GM06990 (cell line): ENCODE measurements at places on chromosomes 16 and 17.

DNA sequence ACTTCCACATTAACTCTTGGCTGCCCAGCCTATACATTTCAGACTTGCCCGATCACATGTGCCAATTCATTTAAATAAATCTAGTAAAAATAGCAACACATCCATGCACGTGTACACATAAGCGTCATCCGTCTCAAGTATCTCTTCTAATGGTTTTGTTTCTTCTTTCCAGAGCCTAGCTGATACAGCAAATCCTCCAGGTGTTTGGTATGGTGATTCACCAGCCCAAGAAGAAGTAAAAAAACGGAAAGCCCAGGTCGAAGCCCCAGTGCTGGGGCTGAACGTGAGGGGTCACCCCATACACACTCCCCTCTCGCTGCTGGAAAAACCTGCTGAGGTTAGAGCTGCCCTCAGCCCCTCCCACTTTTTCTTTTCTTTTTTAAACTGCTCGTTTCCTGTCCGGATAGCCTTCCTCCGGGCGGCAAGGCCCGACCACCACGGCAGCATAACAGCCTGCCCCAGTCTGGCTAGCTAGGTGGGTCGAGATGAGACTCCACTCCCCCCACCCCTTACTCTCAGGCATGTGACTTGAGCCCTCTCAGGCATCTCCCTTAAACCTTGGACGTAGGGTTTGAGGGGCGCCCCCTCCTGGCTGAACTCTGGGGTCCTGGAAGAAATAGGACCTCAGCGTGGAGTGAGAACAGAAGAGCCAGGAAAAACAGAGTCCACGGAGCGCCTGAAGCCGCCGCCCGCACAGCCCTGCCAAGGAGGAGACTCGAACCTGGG is 13.9 kb upstream of the OR1F1 start:
- peak; percentile 71 for DNase-seq

DNA sequence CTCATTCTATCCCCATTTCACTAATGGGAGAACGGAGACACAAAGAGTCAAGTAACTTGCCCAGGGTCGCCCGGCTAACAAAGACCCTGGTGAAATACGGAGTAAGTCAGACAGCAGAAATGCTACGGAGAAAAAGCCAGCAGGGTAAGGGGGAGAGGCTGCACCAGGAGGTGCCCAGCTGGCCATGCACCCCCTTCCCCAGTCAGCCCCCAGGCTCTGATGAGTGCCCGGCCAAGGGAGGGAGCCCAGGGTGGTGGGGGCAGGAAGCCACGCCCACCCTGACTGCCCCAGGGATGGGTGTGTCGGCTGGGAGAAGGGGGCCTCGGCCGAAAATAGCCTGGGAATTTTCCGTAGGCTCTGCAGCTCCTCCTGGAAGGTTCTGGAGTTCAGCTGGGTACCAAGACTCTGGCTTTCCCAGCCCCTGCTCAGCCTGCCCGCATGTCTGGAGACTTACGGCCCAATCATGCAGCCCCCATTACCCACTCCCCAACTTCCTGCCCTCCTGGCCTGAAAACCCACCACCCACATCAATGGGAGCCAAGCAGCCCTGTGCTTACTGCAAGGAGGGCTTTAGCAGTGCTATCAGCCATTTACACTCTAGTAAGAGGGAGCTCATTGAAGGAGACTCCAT is 4.2 kb downstream of the CARHSP1 start:
- no peak for DNase-seq

DNA sequence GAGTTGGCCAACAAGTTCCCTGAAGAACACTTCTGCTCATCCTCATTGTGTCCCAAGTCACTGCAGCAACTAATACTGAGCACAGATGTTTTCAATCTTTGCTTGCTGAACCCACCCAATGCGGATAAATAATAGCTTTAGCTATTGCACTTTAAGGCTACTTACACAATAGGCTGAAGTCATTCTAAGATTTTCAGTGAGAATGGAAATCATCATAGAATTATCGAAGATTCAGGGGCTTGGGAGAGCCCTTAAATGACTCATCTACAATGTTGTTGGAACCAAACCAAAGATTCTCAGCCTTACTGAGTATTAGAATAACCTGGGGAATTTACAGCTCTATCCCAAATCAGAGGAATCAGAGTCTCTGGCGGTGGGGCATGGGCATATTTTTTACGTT is 51.2 kb downstream of the SYCE1L start:
- DNase-seq: no peak

DNA sequence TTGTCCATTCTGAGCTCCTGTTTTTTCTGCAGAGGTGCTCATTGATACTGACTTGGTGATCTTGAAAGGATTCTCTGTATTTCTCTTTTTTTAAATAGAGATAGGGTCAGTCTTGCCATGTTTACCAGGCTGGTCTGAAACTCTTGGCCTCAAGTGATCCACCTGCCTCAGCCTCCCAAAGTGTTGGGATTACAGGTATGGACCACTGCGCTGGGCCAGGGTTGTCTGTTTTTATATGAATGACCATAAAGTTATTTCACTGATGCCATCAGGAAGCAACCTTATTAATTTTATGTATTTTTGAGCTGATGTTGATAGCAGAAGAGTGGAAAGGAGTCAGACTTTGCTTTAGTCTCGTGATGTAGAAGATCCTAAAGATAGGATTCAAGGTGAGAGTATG is 35.7 kb upstream of the METTL9 start:
- no peak for DNase-seq

GRCh38 chr17:16150251-16150856 is 65.0 kb downstream of the NCOR1 start:
- no peak for DNase-seq

GRCh38 chr16:70429888-70430666 is 8.8 kb downstream of the ST3GAL2 start:
- DNase-seq: peak; percentile 77

- DNase-seq: no peak
Measured at GRCh38 chr16:2799859-2800226, 1.6 kb downstream of the PRSS41 start.

GRCh38 chr17:35766903-35767510 is 6.3 kb downstream of the C17orf50 start:
- no peak for DNase-seq

GRCh38 chr16:20348365-20349185 is 3.9 kb downstream of the UMOD start:
- DNase-seq: peak; percentile 11

GRCh38 chr16:49442805-49443204 is 69.2 kb downstream of the C16orf78 start:
- DNase-seq: no peak

DNA sequence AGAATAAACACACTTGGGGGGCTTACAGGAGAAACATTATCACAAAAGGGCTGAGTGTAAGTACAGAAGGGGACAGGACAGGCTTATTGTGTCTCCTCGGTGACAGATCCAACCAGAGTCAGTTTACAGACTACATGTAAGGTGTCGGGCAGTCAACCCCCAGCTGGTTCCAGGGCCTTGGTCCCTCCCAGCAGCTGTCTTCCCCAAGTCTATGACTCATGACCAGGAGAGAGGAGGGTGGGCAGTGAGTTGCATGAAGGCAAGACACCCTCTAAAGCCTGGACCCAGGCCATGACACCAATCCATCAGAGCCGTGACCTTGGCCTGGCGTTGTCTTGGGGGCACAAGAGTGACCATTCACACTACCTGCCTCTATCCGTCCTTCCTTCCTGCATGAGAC is 276.2 kb upstream of the CCL2 start:
- DNase-seq: no peak

- no peak for DNase-seq
Measured at GRCh38 chr17:75542229-75542628, 16.7 kb downstream of the LLGL2 start.

DNA sequence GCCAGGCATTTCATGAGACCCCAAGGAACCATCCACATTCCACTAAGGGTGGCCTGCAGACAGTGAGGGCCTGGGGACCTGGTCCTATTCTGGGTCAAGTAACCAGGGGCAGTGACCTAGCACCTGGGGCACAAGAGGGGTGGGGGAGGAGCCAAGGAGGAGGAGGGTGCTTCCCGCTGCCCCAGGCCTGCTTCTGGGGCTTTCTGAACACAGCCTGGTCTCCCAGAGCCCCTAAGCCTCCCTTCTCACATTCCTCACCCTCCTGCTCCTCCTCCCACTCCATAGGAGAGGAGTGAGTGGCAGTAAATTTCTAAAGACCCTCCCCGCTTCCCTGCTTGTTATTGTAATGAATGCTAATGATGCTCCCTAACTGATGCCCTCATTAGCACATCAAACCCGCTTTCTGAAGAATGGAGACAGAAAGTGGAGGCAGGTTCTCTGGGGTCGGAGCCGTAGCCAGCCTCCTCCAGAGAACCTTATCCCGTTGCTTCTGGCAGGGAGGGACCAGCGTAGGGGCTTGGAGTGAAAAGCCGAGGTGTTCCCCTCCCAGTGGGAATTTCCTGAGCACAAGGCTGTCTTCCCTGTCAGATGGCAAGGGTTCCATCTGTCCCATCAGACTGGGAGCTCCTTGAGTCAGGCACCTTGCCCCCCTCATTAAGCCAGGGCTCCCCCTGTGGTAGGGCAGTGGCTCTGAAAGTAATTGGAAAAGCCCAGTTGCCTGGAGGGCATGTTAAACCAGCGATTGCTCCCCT is 3.7 kb upstream of the SRCIN1 start:
- DNase-seq: no peak

- no peak for DNase-seq
Measured at GRCh38 chr17:57420734-57421717, 164.7 kb downstream of the MSI2 start.

GRCh38 chr16:66026211-66026610 is 340.3 kb upstream of the CDH5 start:
- no peak for DNase-seq

DNA sequence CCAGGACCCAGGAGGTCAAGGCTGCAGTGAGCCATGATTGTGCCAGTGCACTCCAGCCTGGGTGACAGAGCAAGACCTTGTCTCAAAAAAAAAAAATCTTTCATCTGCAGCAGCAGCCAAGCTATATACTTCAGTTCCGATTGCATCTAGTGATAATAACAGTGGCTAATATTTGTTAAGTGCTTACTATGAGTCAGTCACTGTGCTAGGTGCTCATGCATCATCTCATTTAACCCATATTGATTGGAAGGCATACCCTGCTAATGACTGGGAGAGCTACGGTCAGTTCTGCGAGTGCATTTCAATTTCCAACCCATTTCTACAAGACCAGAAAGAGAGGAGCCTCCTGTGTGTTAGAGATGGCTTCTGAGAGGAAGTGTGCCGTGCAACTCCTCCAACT is 7.7 kb upstream of the TUBG2 start:
- DNase-seq: no peak

DNA sequence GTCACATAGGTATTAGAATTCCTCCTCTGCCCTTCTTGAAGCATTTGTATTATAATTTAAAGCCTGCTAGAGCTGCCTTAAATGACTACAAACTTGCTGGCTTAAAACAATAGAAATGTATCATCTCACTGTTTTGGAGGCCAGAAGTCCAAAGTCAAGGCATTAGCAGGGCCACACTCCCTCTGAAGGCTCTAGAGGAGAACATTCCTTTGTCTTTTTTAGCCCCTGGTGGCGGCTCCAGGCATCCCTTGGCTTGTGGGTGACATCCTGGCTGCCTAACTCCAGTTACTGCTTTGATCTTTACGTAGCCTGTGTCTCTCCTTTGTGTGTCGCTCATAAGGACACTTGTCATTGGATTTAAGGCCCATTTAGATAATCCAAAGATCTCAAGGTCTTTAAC is 186.6 kb upstream of the SALL1 start:
- no peak for DNase-seq

DNA sequence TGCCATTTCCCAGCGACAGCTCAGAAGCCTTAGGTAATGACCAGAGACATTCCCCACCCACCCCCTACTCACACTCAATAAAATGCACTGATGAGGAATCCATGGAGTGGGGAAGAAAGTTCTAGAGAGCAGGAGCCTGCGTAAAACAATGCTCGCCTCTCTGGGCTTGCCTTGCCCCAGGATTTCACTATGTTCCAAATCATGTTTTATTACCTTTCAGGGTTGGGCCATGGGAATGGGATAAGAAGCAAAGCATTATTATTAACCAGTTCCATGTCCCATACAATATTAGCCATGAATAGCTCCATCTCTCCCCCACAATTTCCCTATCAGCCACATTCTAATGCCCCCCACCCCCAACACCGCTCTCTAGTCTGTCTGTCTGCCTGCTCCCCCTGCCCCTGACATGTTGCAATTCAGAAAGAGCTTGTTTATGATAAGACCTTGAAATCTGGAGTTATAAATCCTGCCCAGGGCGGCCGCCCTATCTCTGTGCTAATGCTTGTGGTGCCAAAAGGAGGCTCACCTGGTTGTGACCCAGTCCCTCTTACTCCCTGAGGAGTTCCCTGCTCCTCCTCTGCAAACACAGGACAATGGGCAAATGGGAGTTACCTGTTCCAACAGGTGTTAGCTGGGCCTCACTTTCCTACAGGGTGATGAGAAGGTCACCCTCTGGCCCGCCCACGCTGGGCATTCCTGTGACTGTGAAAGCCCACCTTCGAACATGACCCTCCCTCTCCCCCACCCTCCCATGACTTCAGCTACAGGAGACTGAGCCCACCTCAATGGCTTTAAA is 28.0 kb upstream of the DDX52 start:
- no peak for DNase-seq

- DNase-seq: no peak
Measured at GRCh38 chr17:58066401-58066800, 16.8 kb upstream of the DYNLL2 start.

GRCh38 chr17:1695365-1695764 is 10.7 kb upstream of the PRPF8 start:
- DNase-seq: peak; percentile 34

DNA sequence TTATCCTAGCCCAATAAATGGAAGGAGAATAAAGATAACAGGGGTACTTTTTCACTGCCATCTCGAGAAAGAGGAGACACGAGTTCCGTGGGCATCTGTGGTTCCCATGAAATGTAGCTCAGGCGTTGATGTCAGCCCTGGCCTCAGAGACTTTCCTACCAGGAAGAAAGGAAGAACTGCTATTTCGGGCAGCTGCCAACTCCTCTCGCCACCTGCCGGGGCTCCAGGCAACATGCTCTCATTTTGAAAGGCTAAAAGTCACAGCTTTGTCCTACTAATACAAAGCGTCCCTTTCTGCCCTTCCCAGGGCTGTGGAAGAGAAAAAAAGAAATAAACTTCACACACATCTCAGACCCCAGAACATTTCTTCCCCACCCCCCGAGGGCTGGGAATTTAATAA is 65.8 kb downstream of the DHRS7C start:
- no peak for DNase-seq

GRCh38 chr17:55284001-55284884 is 19.5 kb downstream of the HLF start:
- DNase-seq: no peak

DNA sequence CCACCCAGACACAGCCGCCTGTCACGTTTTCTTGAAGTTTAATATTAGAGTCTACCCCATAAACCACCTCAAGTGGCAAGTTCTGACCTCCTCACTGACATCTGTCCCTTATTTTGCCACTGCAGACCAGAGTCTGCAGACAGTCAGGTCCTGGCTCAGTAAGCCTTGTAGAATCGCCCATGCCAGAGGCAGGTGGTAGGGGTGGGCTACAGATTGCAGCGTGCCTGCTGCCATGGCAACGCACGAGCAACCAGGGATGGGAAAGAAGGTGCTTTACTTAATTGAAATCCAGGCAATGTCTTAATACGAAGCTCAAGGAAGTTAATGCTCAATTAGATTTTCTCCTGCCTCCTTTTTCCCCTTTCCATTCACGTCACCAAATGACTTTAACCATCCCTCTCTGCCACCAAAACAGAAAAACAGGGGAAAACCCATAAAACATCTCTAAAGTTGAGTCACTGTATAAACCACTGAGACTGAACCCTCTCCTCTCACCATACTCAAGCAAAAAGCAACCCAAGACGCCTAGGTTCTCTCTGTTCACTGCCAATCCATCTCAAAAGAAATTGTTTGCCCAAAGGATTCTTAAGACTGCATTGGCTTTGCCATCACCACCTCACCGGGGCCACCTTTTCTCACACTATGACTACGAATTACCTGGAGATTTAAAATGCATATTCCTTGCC is 228.8 kb downstream of the SLC39A11 start:
- DNase-seq: peak; percentile 7
